ENCODE measurements at places on chromosomes 2 and 18.
A peak's percentile ranks its signal among the peaks of the same experiment; 100 is the strongest.

DNA sequence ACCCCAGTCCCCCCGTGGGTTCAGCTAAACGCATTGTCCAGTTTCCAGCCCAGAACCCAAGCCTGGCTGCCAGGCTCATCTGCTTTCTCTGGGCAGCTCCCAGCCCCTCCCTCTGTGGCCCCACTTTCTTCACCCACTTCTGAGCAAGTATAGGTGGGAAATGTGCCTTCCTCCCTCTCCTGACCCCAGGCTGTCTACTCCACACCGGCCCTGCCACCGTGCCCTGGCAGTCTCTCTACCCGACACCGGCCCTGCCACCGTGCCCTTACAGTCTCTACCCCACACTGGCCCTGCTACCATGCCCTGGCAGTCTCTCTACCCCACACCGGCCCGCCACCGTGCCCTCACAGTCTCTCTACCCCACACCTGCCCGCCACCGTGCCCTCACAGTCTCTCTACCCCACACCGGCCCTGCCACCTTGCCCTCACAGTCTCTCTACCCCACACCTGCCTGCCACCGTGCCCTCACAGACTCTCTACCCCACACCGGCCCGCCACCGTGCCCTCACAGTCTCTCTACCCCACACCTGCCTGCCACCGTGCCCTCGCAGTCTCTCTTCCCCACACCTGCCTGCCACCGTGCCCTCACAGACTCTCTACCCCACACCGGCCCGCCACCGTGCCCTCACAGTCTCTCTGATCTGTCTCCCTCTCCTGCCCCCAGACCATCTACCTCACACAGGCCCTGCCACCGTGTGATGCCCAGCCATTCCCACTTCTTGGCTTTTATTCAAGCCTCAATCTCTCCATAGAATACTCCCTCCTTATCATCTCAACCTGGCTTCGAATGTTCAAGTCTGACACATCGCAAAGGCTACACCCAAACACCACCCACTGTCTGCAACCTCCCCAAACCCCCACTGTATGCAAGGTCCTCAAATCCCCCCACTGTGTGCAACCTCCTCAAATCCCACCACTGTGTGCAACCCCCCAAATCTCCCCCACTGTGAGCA, 108.9 kb downstream of the TPO start:
- DNase-seq, result no peak

DNA sequence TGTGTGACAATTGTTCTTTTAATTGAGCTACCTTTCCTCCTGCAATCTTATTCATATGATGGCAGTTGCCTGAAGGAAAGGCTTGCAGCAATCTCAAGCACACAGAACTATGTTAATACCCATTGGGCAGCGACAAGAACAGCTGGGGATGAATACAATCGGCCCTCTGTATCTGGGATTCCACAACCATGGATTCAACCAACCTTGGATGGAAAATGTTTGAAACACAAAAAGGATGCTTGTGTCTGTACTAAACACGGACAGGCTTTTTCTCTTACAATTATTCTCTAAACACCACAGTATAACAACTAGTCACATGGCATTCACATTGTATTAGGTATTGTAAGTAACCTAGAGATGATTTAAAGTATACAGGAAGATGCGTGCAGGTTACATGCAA, 256.1 kb upstream of the SIX2 start:
- DNase-seq, result no peak

DNA sequence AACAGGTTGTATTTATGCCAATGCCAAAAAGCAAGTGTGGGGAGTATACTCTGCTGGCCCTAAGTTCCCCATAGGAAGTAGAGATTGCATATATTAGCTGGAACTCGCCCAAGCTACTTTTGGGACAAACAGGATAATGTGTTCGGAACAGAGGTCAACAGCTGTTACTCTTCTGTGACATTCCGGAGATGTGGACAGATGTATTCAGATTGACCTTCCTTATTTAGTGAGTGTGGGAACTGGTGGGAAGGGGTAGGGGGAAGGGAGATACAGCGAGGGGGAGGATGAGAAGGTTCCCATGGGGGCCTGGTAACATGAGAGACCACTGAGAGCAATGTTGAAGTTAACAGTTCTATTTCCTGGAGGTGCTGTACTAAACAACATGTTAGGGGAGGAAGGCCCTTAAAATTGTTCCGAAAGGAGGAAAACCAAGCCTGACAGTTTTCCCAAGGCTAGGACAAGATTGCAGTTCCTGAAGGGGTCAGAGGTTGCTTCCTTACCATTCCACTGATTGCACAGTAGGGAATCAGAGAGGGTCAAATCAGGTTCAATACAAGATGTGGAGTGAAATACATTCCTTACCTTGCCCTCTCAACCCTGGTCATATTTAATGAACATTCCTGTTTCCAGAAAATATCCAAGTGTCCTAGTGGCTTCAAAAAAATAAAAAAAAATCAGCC, 14.3 kb upstream of the CD28 start:
- no peak for DNase-seq

DNA sequence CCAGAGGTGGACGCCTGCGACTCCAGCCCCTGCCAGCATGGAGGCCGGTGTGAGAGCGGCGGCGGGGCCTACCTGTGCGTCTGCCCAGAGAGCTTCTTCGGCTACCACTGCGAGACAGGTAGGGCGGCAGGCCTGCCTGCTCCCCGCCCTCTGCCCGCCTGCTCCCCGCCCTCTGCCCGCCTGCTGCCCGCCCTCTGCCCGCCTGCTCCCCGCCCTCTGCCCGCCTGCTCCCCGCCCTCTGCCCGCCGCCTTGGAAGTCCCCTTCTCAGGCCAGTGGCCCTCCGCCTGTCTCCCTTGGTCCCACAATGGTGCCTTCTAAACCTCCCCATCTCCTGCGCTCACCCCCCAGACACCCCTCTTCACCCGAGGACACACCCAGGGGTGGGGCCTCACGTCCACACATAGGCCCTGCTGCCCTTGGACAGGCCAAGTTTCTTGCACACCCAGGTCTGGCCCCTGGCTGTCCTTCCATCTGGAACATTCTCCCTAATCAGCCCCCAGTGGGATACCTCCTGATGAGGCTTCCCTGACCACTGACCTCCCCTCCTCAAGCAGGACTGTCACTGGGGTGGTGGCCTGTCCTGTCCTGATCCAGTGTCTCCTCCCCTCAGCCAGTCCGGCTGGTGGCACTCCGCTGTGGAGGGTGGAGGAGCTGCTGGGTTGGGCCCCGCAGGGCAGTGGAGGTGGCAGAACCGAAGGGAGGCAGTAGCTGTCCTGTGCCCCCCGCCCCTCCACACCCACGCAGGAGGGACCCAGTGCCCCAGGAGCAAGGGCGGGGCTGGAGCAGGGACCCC, 37.9 kb downstream of the MTERF4 start:
- no peak for DNase-seq

GRCh38 chr2:162092658-162093556, 18.9 kb upstream of the DPP4 start:
- no peak for DNase-seq

DNA sequence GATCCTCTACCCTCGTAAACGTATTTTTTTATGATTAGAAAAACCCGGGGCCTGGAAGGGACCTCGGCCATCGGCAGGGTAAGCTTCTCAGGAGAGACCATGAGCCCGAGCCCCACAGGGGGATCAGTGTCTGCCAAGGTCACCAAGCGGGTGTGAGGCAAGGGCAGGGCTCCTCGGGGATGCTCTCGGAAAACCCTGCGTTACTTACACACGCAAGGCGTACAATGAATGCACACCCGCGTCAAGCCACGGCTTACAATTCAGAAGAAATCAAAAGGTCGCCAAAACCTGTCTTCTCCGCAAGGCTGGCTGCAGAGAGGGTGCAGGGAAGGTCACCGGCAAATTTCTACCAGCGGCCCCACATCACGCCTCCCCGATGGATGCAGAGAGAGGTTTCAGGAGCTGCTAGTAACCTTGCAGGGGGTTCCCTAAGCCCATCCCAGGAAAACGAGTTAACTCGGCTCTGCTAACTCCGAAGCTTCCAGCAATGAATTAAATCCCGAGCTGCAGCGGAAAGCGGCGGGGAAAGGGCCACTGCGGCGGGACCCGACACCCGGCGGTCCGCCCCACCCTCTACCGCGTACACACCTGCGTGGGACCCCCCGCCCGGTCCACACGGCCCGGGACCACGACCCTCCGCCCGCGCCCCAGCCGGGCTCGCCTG, 638 bp downstream of the ST3GAL5 start:
- peak; percentile 16 for DNase-seq

DNA sequence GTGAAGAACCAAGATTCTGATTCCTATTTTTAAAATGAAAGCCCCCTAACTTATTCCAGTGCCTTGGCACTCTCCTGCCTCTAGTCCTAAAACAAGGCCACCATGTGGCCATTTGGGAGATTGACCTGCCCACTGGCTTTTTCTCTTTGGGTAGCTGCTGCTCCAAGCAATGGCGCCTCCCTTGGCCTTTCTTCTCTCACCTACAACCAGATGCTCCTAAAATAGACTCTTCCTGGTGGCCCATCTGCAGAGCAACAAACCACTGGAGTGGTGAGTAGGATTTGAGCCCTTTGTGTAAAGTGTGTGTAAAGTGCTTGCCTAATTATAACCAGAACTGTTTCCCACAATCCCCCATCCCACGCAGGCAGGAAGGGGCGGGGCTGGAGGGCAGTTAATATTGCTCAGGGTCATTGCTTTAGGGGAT, 114.2 kb downstream of the FHOD3 start:
- no peak for DNase-seq

GRCh38 chr2:2650608-2651375, 319.7 kb upstream of the MYT1L start:
- DNase-seq, result no peak

DNA sequence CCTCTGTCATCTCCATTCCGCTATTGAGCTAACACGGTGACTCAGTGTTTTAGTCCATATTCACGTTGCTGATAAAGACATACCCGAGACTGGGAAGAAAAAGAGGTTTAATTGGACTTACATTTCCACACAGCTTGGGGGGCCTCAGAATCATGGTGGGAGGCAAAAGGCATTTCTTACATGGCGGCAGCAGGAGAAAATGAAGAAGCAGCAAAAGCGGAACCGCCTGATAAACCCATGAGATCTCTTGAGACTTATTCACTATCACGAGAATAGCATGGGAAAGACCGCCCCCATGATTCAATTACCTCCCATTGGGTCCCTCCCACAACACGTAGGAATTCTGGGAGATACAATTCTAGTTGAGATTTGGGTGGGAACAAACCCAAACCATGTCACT, 22.6 kb upstream of the CXXC1 start:
- no peak for DNase-seq

DNA sequence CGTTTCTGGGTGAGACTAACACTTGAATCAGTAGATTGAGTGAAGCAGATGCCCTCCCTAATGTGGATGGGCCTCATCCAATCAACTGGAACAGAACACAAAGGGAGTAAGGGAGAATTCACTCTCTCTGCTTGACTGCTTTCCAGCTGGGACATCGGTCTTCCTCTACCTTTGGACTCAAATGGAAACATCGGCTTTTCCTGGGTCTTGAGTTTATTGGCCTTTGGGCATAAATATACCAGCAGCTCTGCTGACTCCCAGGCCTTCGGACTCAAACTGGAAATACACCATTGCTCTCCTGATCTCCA, 311.6 kb downstream of the STK39 start:
- DNase-seq, result no peak

- no peak for DNase-seq
Measured at GRCh38 chr2:74025971-74026612, 41.4 kb downstream of the TET3 start.

- no peak for DNase-seq
Measured at GRCh38 chr2:126239320-126239955, 416.5 kb upstream of the GYPC start.

- DNase-seq, result no peak
Measured at GRCh38 chr2:117379928-117380327, 434.6 kb upstream of the DDX18 start.

DNA sequence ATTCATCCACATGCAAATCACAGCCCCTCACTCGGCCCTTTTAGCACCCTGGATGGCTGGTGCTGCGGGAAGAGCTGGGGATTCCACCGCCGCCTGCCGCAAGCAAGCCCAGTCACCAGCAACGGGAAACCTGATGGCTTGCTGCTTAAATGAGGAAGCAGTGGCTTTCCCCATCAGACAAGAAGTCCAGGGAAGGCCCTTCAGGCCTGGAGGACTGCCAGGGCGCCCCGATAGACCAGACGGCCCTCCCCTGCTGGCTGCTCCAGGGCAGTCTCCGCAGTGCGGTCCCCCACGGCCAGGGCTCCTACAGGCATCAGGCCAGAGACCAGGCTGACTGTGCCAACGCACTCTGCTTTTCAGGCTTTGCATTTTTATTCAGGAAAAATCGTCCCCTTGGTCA, 439.1 kb downstream of the EIPR1 start:
- DNase-seq, result no peak

DNA sequence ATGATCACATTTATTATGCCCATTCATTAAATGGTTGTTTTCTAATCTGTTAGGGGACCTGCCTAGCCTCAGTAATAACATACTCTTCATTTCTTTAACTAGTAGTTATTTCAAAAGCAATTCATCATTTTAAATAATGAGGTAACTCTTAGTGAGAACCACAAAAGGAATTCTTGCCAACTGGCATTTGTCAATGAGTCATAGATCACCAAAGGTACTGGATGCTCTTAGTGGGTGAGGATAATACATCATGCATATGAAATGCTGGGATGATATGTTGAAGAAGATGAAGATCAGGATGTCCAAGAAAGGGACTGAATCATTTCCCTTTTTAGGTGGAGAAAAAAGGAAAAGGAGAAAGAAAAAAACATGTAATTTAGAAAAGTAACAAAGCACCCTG, 826.2 kb upstream of the DDX18 start:
- no peak for DNase-seq

GRCh38 chr18:9539283-9539682, 64.0 kb downstream of the RALBP1 start:
- no peak for DNase-seq

- no peak for DNase-seq
Measured at GRCh38 chr18:44075038-44075437, 605.6 kb upstream of the SETBP1 start.

- DNase-seq, result no peak
Measured at GRCh38 chr2:65728477-65729180, 296.2 kb upstream of the SPRED2 start.

GRCh38 chr2:21104030-21104660, 19.6 kb upstream of the TDRD15 start:
- no peak for DNase-seq

GRCh38 chr2:33008716-33009115, 62.0 kb downstream of the LTBP1 start:
- no peak for DNase-seq
